Kidney tubule cell (primary cell): ENCODE measurements at places on chromosomes 2 and 18.
A peak's percentile ranks its signal among the peaks of the same experiment; 100 is the strongest.

DNA sequence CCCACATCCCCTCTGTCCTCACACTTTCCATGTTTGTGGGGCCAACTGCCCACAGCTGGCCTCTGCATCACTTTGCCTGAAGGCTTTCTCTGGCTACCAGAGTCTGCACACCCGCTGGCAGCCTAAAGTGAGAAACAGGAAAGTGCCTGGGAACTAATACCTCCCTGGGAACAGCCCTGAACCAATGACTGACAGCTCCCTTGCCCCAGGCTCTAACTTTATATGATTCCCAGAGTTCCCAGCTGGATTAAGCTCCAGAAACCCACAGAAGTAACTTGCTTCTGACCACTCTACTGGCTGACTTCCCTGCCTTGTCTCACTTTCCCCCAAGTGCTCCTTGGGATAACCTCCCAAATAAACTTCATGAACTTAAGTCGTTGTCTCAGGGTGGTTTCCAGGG is 159.6 kb upstream of the LMAN1 start:
- no peak for DNase-seq

DNA sequence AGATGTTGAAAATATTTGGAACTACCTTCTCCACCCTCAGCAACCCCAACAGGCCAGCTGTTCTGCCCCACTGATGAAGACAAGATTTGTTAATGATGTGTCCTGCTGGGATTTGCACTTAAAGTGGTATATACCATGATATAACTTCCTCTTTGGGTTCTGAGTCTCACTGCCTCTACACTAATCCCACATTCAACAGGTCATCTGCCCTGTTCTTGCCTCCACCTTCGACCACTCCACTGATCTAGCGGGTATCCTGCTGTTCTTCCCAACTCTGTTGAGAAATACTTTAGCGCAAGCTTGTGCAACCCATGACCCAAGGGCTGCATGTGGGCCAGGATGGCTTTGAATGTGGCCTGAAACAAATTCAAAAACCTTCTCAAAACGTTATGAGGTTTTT is 72.7 kb downstream of the LRP1B start:
- DNase-seq: no peak

DNA sequence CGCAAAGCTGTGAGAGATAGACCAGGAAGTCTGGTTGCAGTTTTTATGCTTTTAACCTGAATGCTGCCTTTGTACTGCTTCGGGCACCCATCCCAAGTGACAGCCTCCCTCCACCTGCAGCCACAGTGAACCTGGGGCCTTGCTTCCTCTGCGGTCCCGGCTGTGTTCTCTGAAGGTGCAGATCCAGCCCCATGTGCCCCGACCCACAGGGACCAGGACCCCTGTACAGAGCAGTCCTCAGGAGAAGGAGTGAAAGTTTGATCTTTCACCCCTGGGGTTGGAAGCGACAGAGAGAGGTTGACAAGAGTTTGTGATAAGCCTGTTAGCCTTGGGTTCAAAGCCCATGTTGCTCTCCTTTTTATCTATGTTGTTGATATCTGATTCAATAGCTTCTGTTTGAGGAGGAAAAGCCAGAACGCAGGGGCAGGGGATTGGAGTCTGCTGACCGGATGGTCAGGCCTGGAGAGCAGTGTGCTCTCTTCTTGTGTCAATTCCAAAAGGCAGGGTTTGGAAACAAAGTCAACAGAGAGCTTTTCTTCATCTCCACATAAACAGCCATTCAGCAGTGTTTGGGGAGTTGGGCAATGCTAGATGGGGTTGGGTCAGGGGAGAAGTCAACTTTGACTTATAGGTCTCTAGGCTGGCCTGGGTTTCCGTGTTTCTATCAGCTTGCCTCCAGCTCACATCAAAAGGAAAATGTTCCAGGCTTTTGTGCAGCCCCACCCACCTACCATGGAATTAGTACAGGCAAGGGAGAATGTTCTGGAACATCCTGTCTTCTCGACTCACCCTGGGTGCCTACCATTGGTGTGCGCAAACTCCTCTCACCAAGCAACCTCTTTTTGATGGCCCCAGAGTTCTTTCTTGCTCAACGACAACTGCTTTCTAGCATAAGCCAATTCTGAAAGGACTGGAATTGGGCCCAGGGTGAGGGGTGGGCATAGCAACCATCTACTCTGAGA is 214.9 kb downstream of the ALPK2 start:
- DNase-seq: no peak

GRCh38 chr2:99865818-99866676 is 276.3 kb downstream of the AFF3 start:
- peak; percentile 59 for DNase-seq

- no peak for DNase-seq
Observed at GRCh38 chr2:67686254-67686653, 289.1 kb downstream of the ETAA1 start.

- peak; percentile 49 for DNase-seq
Observed at GRCh38 chr2:41920812-41921211, 127.0 kb upstream of the PKDCC start.

GRCh38 chr2:123127236-123127635 is 897.9 kb upstream of the CNTNAP5 start:
- no peak for DNase-seq

GRCh38 chr2:28648147-28648546 is 103.5 kb upstream of the PPP1CB start:
- DNase-seq: no peak

DNA sequence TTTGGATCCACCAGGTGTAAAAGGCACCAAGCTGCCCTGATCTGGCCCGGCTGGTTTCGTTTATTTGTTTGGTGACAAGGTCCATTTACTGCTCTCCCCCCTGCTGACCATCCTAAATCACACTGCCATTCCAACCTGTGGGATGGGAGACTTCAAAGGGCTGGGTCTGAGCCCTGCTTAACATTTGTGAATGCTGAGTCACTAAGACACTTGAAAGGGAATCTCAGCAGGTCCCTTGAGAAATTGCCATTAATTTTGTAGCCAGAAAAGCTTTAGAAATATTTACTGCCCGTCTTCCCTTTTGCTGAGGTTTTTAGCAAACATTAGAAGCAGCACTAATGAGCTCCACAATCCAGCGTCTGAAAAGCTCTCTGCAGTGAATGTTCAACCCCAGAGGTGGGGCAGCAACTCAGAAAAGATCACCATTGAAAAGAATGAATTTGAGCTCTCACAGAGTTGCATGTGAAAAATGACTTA is 133.8 kb downstream of the ARL4C start:
- peak; percentile 81 for DNase-seq

DNA sequence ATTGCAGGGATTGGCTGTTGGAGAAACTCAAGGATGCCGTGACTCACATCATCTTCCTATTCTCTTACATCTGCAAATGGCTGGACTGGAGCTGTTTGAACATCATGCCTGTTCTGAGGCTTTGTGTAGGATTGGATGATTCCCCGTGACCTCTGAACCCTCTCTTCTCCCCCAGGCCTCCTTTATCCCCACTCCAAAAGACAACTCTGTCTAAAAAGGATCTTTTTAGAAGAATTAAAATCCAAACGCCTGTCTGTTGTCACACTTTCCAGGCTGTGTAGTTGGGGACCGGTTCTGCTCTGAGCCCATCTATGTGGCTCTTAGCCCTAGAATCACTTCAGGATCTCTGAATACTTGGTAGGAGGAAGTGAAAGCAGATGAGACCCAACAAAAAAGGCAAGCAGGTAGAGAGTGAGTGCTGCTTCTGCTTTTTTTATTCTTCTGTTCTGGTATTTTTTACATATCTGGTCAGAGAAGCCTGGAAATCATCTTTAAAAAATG is 565 bp downstream of the SP140 start:
- no peak for DNase-seq

GRCh38 chr2:63875131-63875527 is 33.4 kb downstream of the UGP2 start:
- DNase-seq: no peak

DNA sequence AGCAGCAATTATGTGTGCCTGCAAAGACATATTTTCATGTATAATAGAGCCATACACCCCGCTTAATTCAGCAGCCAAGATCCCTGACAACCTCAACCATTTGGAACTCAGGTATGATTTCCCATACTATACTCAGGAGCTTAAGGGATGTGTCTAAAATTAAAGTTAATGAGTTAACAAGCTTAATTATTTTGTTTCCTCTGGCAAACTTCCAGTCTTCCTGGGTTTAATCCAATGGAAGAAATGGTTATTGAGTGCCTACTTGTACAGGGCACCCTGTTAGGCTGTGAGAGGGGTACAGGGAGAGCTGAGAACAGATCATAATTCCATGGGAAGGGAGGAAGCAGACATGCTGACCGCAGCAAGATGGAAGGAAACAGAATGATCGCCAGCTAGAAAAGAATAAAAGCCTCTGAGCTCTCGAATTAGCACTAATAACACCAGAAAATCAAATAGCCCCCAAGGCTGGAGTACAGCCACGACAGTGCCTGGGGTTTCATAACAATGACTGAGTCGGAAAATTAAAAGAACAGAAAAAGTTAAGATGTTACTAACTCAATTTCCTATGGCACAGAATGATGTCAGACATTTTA is 20.8 kb upstream of the CEP68 start:
- DNase-seq: no peak

DNA sequence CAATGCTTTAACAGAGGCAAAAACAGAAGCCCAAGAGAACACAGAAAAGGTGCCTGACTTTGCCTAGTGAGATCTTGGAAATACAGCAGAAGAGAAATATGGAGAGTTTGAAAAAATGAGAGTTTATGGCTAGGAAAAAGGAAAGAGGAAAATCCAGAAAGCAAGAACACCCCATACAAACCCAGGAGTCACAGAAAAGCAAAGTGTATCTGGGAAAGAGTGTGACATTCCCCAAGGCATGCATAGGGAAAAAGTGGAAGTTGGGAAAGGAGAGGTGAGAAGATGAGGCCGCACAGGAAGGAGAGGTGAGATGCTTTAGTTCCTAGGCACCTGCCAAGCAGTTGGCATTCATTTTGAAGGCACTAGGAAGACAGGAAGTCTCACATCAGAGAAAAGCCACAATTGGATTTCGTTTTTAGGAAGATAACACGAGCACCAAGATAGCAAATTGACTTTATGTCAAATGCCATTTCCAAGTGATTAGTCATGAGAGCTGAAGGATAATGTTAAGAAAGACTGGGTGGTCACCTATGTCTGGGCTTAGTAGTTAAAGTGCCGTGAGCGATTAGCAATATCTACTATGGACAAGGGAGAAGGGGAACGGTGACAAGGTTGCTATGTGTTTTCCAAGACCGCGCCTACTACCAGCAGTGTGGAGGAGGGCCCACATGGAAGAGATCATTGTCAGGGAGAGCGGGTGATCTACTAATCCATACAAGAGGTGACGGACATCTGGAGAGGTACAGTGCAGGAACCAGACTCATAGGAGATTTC is 224.1 kb upstream of the PARD3B start:
- DNase-seq: no peak

DNA sequence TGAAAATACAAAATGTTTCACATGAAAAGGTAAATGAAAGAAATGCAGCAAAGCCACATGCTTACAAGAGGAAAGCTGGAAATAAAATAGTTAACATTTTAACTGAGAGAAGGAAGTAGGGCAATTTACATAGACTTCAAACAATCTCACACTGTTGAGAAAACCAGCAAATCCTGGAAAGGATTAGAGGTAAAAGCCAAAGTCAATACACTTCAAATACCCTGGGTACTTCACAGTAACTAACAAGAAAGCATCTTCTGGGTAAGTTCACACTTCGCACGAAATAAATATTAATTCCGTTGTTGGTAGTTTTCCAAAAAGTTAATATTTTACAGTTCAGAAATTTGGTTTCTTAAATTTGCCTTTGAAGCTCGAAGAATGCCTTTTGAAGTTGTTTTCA is 3.5 kb upstream of the ERICH2 start:
- DNase-seq: peak; percentile 1

GRCh38 chr18:44750774-44751173 is 70.1 kb downstream of the SETBP1 start:
- DNase-seq: no peak

GRCh38 chr2:118250001-118250400 is 161.7 kb downstream of the INSIG2 start:
- DNase-seq: peak; percentile 4

DNA sequence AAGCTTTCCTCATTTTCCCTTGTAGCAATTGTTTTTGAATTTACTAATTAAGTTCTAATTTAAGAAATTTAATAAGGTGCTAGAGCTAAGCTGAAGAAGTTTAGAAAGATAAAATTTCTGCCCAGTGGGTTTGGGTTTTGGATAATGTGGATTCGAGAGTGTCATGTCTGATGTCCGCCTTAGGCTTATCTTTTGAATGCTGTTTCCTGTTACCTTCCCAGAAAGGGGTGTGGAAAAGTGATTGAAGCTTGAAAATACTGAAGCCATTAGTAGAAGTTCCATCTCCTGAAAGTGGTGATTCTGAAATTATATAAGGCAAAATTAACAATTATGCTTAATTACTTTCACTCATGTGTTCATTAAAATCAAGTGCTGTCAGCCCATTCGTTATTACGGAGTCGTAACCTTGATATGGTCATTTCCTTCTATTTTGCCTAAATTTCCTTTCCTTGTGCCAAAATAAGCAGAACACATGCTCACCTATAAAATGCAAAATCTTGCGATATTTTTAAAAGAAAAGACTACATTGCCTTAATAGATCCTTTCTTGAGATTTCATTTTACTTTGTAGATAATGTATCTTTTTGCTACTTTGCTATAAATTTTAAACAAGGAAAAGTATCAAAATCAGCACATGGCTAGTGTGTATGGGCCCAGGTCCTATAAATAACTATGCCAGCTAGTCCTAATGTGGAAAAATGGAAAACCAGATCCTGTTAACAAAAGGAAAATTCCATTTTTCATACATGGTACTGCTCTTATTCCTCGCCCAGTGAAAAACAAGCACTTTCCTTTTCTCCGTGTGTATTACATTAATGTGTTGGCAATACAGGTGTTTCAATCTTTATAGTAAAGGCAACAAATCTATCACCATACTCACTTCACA is 97.3 kb downstream of the ICOS start:
- DNase-seq: no peak
